ENCODE measurements at places on chromosomes 1 and 21.

GRCh38 chr1:114152089-114152507 lies 1.6 kb downstream of the SYT6 start:
- DNase-seq: no peak

DNA sequence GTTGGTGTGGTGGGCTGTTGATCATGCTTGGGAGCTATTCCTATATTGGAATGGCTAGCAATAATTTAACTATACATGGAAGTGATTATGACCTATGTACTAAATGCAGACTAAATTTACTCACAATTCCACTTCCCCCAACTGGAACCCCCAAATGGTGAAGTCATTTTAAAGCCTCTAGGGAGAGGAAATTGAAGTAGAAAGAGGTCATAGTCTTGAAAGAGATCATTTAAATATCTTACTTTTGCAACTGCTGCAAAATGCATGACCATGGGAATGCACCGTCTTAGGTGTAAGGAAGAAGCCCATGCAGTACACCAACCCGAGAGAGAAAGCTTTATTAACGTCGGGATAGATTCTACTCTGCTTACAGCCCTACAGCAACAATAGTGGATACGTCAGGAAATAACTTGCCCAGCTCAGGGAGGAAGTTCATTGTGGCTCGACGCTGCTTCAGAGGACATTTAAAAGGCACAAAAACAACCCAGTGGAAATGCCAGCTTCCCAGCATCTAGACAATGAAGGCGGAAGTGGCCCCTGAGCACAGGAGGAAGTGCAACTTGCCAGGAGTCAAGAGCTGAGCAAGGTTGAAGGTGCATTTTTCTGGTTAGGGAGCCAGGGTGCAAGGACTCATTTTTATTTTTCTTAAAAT lies 26.5 kb downstream of the CYYR1 start:
- DNase-seq: no peak

GRCh38 chr21:14119038-14119437 lies 91.7 kb downstream of the LIPI start:
- DNase-seq: no peak

DNA sequence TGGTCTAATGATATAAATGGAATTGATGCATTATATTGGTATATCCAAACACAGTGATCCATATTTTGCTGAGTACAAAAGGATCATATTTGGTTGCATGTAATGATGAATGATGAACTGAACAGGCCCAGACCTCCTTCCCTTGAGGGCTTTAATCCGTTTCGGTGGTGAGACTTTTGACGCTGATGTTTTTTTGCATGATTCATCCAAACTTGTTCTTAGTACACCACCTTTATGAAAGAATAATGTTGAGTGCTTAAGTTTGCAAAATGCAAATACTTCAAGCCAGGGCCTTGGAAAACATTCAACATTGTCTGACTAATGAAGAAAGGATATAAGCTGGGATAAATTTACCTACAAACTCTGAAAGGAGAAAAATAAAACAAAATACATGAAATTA lies 19.2 kb downstream of the HOOK1 start:
- DNase-seq: no peak

GRCh38 chr1:195804547-195804946 lies 803.7 kb downstream of the KCNT2 start:
- no peak for DNase-seq

GRCh38 chr1:1677718-1678580 lies 14.6 kb downstream of the SLC35E2B start:
- DNase-seq: peak; percentile 21

DNA sequence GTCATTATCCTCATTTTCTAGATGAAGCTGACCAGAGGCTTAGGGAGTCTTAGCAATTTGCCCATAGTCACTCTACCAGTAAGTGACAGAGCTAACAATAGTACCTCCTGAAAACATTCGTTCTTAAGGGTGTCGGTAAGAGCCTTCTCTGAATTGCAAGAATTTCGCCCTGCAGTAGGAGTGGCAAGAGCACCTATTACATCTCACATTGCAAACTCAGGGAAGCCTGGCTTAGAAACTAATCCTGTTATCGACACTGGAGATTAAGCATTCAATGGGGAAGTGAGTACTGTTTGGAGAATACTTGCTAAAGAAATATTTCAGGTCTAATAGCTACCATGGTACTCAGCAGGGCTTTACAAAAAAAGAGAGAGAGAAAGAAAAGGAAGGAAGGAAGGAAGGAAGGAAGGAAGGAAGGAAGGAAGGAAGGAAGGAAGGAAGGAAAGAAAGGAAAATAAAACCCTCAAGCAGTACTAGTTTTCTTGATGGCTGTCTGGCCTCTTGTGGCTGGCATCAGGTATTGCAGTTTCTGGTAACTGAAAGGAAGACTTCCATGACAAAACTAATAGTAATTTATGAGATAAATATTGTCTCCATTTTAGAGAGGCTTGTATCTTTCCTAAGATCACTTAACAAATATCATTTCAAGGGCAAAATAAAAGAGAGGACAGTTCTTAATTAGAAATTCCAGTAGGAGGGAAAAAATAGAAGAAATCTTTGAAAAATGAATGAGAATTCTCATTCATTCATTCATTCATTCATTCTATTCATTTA lies 10.4 kb downstream of the C1orf226 start:
- no peak for DNase-seq

DNA sequence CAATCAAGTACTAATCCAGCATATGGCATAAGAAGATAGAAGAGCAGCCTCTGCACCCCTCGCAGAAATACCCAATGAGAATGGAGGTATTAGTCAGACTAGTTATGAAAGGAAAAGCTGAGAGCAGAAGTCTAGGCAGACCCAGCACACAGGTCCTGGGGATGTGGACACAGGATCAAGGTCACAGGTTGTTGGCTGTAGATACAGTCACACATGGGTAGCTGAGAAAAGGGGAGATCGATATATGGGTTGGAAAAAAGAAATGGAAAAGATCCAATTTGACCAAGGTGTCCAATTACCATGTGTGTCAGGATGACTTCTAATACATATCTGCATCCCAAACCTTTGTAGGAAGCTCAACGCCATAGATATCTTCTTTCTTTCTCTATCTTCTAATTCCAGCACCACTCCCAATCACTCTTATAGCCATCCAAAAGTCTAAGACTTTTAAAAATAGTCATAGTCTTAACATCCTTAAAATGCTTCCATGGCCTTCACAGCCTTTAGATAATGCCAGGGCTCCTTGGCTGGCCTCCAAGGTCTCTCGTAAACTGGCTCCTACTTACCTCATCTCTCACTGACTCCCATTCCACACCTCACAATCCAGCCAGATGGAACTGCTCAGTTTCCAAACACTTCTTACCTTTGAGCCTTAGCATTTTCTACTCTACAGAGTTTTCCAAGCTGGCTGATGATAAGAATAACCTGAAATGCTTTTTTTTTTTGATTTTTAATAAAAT lies 8.3 kb upstream of the ZC3H11B start:
- DNase-seq: no peak

DNA sequence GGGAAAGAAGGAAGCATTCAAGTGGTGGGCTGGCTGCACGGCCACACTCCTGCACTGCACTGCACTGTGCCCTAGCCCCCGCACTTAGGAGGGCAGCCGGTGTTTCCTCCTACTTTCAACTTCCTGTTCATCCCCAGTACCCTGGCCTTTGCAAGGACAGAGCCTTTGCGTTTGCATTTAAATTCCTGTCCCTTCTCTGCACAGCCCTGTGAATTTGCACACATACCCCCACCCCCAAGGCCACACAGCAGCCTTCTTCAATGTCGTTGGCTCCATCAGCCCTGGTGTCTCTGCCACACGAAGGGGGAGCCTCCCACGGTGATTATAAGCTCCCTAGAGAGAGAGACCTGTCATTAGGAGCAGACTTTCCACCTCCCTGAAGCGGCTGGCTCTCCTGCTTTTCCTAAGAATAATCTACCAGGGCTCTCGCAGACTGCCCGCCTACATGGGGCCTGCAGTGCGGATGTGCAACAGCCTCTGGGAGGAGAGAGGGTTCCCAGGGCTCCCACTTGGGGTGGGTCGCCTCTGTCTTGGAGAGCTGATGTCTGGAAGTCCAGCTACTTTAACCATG lies 13.2 kb upstream of the SLC45A3 start:
- no peak for DNase-seq

DNA sequence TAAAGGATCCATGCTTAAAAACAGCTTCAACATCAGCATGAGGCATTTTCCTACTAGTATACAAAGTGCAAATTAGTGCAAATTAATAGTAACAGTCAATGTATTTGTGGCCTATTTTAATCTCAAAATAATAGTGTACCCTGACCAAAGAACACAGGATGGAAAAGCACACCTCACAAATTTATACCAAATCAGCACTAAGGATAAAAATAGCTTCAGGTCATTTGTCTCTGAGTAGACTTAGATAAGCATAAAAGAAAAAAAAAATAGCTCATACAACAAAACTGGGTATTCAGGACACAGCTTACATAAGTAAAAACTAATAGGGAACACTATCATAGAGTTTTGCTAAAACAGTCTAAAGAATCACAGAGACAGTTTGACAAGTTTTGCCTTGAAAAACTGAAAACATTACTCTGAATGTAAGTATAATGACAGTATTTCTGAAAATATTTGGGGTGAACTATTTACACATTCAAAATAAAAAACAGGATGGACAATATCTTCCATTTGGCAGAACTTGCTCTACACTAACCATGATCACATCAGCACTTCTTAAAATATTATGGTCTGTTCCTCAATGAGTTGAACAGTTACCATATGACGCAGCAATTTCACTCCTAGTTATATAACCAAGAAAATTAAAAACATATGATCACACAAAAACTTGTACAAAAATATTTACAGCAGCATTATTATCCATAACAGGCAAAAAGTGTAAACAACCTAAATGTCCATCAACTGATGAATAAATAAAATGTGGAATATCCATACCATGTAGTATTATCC lies 46.3 kb downstream of the RNF115 start:
- DNase-seq: no peak

DNA sequence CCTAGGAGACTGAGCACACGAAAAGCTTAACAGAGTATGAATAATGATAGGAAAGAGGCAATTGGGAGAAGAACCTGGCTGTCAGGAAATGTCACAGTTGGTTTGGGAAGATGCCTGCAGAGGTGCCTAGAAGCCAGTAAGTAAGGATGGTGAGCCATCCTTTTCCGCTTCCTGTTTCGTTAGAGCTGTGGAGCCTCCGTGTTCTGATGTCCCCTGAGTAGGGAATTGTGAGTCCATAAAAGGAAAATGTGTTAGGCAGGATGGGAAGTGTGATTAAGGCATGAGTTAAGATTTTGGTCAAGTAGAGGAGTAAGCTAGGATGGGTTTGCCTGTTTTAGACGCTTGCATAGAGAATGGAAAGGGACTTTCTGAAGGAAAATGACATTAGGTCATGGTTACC lies 9.0 kb downstream of the CLIC4 start:
- DNase-seq: no peak

DNA sequence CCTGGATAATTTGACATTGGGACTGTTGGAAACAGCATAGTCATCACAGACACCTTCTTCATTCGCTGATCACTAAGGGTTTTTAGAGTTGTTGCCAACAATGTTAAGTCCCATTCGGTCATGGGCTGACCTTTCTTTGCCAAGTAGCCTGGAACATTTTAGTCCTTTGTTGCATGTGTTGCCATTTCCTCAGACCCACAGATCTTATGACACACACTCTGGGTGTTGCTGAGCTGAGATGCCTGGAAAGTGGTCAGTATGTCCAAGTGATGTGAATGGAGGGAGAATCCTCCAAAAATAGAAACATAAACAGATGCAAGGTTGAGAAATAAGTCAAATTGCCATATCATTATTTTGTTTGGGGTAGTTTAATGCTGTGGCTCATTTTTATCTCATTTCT lies 61.5 kb upstream of the GJA5 start:
- DNase-seq: no peak

DNA sequence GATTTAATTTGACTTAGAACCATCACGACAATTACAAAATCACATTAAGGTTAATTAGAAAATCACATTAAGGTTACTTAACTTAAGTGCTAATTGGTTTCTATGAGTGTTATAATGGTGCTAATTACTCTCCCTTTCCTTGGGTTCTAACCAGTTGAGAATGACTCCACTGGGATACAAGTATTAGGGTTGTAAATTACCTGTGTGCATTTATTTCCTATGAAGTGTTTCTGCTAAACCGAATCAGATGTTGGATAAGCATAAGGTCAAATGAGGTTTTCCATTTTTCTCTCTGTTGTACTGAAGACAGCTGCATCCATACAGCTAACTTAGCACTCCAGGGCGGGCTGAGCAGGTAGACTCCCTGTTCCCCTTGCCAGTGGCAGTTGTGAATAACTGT lies 610.3 kb upstream of the TMPRSS15 start:
- DNase-seq: no peak

- DNase-seq: no peak
Observed at GRCh38 chr1:58529284-58529683, 17.2 kb downstream of the OMA1 start.

- no peak for DNase-seq
Observed at GRCh38 chr1:197567442-197567841, 207.8 kb downstream of the DENND1B start.

- DNase-seq: no peak
Observed at GRCh38 chr1:152486400-152487006, 24.1 kb upstream of the LCE5A start.

- no peak for DNase-seq
Observed at GRCh38 chr1:239814306-239814881, 277.3 kb upstream of the FMN2 start.

DNA sequence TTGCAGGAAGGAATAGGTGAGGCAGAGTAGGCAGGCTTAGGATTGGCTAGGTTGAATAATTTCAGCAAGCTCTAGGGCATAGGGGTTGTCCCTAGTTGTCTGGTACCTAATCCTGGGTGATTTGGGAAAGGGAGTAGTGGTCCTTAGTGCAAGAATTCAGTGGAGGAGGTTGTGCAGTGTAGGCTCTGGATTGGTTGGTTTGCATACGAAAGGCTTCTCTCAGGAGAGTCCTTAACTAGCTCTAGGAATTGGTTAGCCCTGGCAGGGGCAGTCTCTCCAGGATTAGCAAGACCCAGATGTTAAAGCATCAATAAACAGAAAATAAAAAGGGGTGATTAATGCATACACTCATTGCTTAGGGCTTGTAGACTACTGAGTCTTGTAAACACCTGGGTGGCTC lies 9.6 kb upstream of the CD101 start:
- no peak for DNase-seq

GRCh38 chr1:225556694-225557093 lies 96.2 kb downstream of the ENAH start:
- no peak for DNase-seq

- no peak for DNase-seq
Observed at GRCh38 chr1:56094168-56094567, 485.2 kb downstream of the PLPP3 start.

GRCh38 chr1:101733340-101733739 lies 263.4 kb downstream of the OLFM3 start:
- no peak for DNase-seq

DNA sequence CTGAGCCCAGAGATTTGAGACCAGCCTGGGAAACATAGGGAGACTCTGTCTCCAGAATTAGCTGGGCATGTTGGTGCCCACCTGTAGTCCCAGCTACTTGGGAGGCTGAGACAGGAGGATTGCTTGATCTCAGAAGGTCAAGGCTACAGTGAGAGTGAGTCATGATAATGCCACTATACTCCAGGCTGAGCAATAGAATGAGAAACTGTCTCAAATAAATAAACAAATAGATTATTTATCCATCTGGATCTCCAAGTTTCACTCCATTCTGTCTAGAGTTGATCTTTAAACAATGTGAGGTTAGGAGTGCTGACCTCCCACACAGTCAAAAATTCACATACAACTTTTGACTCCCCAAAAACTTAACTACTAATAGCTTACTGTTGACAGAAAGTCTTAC lies 106.8 kb upstream of the PALMD start:
- DNase-seq: no peak

GRCh38 chr21:45499970-45500577 lies 42.2 kb downstream of the SLC19A1 start:
- DNase-seq: no peak

Measured in stimulated activated CD8-positive, alpha-beta memory T cell treated with anti-CD3 and anti-CD28 coated beads, Interleukin-7, amount 100 ng/mL, for 24 hours (primary cell).